ENCODE measurements at places on chromosomes 12 and 14.

- no peak for DNase-seq
Measured at GRCh38 chr12:50132505-50133135, 20.6 kb downstream of the COX14 start.

GRCh38 chr12:59031313-59031712 is 111.0 kb upstream of the LRIG3 start:
- no peak for DNase-seq

DNA sequence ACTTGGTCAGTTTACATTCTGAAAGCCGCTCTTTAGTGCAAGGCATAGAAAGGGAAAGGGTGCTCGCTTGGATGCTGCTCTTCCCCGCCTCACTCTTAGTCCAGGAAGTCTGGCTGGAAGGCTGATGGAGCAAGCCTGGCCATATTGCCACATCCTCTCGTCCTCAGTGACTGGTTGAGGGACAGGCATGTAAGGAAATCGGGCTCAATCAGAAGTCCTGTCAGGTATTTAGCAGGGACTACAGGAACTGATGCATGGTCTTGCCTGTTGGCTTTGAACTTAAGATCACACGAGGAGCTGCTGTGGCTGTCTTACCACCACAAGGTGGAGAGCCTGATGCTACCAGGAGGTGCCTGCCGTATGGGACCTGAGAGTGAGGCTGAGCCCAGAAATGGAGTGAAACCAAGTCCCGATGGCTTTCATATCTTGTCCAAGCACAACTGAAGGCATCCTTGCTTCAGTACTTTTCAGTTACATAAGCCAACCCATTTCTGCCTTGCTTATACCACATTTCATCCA is 10.7 kb upstream of the C12orf75 start:
- no peak for DNase-seq

DNA sequence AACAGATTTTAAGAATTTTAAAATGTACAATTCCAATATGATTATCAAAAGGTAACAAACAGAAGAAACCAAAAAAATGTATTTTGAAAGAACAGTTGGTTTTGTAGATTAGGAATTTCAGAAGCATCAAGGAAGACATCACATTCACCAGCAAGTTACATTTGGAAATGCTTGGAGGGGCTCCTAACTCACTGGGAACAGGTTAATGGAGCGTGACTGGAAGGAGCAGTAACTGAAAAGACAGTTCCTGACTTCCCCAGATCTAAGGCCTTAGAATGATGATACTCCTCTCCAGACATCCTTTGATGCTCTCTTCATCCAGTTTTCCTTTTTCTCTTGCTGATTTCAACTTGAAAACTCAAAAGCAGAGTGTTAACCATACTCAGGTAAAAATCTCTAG is 220.0 kb upstream of the EGLN3 start:
- no peak for DNase-seq

- DNase-seq: no peak
Measured at GRCh38 chr14:22668417-22668816, 24.3 kb upstream of the OR6J1 start.

DNA sequence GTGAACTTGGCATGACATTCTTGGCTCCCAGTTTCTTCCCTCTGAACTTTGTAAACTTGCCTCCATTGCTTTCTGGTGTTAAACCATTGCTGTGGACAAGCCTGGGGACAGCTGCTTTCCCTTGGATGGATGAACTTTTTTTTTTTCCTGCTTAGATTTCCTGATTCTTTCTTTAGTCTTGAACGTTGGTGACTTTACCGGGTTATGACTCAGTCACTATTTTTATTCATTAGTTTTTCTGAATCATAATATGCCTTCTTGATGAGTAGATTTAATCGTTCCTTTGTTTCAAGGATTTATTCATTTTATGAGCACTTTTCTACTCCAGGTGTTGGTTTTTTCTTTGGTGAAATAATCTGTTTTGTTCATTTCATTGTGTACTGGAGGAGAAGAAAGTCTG is 155.0 kb upstream of the RTL1 start:
- no peak for DNase-seq

DNA sequence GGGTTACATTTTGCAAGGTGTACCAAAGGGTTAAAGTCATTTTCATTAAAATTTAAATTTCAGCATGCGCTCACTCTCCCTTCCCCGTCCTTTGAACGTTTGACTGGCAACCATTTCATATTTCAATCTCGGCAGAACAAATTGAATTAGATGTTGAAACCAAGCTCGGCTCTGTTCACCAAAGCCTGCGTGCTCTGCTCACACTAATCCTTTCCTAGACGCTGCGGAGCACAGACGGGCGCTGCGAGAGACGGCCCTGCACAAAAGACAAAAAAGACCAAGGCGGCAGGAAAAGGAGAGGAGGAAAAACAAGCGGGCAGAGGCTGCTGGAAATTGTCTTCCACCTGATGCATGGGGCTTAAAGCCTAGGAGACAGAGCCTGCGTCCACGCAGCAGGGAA is 149.3 kb downstream of the RBM19 start:
- DNase-seq: no peak

- no peak for DNase-seq
Measured at GRCh38 chr12:123741937-123742572, 20.0 kb upstream of the DNAH10 start.

DNA sequence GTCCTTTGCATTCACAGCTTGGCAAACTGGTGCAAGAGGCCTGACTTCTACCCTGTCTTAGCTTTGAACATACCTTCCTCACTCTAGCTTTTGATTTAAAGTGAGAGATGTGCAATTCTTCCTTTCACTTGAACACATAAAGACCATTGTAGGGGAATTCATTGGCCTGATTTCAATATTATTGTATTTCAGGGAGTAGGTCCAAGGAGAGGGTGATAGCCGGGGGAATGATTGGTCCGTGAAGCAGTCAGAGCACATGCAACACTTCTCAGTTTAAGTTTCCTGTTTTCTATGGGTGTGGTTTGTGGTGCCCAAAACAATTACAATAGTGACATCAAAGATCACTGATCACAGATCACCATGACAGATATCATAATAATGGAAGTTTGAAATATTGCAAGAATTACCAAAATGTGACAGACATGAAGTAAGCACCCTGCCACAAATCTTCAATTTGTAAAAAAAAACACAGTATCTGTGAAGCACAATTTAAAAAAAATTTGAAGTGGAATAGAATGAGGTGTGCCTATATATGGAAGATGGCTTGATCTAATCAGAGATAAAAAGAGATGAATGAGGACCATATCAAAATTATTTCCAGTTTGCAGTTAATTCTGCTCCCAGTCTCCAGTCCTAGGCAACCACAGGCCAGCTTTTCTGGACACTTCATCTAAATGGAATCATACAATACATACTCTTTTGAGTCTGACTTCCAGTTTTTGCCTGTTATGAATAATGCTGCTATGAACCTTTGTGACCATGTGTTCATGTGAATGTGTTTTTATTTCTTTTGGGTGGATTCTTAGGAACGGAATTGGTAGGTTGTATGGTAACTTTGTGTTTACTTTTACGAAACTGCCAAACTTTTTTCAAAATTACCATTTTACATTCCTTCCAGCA is 23.2 kb downstream of the BORCS5 start:
- DNase-seq: no peak

GRCh38 chr12:92927055-92927435 is 2.0 kb downstream of the EEA1 start:
- no peak for DNase-seq

- no peak for DNase-seq
Measured at GRCh38 chr14:81178063-81178462, 42.7 kb downstream of the GTF2A1 start.

DNA sequence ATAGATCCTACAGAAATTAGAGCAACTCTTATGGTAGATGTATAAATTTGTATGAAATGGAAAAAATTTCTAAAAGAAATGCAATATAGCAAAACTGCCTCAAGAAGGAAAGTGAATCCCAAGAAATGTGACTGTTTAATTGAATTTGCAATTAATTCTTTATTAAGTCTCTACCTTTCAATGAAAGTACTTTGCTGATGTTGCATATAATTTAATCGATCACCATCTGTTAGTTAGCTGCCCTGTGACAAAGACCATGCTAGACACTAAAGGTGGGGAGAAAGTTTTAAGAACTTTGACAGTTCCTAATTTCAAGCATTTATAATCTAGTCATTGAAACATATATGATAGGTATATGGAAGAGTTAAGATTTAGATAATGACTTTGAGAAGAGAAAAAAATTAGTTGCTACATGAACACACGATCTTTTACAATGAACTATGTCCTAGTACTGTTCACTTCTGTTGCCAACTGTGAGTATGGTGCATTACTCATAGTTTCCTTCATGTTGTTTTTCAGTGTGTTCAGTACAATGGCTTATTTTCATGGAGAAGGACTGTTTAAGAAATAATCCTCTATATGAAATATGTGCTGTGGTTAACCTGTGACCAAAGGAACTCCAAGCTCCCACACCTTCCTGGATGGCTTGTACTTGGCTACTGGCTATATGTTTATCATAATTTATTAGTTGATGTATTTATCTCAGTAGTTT is 128.4 kb downstream of the METTL25 start:
- no peak for DNase-seq

DNA sequence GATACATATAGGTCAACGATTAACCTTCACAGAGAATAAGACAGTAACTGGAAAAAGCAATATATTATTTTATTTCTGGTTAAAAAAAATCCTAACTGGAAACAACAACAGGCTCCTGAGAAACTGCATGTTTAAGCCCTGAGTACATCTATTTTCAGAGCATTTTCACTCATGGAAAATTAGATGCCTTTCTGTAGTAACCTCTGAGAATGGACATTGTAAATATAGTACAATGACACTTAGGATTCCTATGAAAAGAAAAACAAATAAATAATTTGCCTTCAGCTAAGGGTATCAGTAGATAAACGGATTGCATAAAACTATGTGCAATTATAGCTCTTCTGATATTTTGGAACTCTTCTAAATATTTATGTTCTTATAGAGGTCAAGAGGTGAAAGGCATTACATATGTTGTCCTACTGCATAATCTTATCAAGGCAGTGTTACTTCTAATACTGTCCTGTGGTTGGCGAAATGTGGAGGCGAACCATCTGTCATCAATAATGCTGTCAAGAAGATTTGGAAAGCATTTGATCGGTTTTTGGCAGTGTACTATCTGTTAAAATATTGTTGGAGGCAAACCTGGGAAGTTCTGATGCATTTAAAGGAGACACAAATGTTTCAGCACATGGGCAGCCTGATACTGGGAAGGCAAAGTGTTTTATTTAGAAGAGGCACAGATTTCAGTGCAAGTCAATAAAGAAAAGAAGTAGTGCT is 381.8 kb downstream of the BTG1 start:
- DNase-seq: no peak

GRCh38 chr12:4114986-4115385 is 158.6 kb upstream of the CCND2 start:
- no peak for DNase-seq

DNA sequence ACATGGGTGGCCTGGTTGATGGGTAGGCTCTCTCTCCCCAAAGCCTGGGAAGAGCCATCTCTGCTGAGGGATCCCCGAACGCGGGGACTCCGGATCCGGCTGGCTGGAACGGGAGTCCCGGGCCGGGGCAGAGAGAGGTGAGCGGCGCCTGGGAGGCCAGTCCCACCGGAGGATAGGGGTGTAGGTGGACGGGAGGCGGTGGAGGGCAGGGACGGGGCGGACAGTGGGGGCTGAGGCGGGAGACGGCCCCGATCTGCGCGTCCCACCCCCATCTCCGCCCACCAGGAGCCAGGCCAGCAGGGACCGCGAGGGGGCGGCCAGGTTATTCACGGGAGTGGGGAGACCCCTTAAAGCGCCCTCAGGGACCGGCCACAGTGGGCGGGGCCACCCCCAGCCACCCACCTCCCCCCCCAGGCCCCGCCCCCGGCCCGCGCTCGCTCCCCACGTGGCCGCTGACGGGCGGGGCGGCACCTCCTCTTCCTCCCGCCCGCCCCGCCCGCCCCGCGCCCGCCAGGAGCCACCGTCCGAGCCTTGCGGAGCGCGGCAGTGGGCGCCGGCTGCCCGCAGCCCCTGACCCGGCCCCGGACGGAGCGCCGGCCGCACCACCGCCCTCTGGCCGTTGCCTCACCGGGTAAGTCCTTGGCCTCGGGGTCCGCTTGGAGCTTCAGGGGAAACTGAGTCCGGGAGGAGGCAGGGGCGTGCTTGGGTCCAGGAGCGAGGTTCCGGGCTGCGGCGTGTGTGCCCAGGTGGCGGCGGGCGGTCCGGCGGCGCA is at the start of gene INF2:
TSS of gene INF2 (plus strand) at position 510 of the 772 bp plus-strand sequence. CDS start 11,748 bp downstream, outside the sequence.
- DNase-seq: no peak

DNA sequence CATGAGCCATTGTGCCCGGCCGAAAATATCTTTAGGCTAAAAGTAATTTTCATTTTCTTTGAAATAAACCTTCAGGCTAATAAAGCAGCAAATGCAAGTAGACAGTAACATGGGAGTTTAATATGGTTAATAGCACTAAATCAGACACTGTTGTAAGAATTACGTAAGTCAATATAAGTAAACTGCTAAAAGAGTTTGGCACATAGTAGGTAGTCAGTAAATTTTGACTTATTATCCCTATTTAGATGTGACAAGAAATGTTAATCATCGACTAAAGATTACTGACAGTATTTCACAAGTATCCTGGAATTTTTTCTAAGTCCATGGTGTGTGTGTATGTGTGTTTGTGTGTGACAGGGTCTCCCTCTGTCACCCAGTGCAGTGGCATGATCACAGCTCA is 3.9 kb downstream of the PPP4R3A start:
- no peak for DNase-seq

DNA sequence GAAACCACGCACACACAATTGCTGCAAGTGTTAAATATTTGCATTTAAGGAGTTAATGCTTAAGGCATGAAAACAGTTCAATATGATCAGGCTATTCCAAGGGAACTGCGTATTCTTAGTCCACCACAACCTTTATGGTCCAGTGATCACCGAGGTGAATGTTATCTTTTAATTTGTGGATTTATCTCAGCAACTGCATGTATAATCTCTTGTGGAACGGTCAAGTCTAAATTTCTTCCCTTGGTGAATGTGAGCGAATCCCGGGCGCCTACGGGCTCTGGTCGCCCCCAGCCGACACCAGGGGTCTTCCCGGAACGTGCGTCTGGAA is 999 bp upstream of the AK7 start:
- no peak for DNase-seq

- no peak for DNase-seq
Measured at GRCh38 chr14:94922595-94923239, 152.8 kb upstream of the GSC start.

DNA sequence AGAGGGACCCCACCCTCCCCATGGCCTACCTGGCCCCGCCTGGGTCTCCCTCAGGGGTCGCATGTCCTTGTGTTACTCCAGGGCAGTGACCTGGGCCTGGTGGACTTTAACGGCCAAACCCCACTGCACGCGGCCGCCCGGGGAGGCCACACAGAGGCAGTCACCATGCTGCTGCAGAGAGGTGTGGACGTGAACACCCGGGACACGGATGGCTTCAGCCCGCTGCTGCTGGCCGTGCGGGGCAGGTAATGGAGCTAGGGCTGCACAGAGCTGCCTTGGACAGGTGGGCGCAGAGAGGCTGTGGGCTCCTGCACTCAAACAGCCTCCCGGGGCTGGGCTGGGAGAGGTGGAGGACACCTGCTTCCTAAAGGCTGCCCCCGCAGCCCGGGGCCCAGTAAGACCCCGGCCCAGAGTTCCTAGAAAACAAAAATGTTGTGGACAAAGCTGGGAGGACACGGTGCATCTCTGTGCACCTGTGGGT is 21.6 kb downstream of the ASPG start:
- DNase-seq: no peak

- DNase-seq: no peak
Measured at GRCh38 chr12:100484183-100484886, 10.7 kb downstream of the NR1H4 start.

- no peak for DNase-seq
Measured at GRCh38 chr14:97655169-97655948, 858.2 kb downstream of the VRK1 start.
